Right ventricle myocardium inferior (tissue), 1 donor: ENCODE measurements at places on chromosomes 3 and 15. TPM values are rescaled to one million over a fixed set of nuclear protein-coding genes. Genes with fewer than 3 reads are reported as not detected.

GRCh38 chr15:92709110-92709790 lies 53.7 kb upstream of the FAM174B start:
- no peak for DNase-seq

- no peak for DNase-seq
Measured at GRCh38 chr3:136055491-136055890, 90.0 kb downstream of the PPP2R3A start.

DNA sequence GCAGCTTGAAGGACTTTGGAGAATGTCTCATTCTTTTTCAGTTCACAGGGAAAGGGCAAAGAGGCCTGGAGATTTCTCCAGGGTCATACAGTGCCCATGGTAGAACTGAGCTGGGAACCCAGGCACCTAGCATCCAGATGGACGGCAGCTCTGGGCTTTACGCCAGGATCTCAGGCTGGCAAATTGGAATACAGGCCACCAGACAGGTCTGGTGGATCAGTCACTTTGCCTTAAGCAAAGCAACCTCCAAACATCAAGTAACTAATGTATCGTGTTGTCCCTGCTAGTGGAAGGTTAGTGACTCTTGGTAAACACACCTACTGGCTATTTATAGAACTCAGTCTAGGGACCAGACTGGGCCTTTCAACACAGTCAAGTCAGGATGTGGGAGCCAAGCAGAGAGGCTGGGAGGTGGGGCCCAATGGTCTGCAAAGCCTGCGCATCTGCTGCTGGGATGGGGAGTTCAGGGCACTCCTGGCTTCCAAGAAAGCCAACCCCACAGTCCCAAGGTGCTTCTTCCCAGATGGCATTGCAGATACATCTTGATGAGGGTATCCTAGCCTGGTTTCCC lies 30.2 kb downstream of the RPLP1 start:
- DNase-seq = no peak

DNA sequence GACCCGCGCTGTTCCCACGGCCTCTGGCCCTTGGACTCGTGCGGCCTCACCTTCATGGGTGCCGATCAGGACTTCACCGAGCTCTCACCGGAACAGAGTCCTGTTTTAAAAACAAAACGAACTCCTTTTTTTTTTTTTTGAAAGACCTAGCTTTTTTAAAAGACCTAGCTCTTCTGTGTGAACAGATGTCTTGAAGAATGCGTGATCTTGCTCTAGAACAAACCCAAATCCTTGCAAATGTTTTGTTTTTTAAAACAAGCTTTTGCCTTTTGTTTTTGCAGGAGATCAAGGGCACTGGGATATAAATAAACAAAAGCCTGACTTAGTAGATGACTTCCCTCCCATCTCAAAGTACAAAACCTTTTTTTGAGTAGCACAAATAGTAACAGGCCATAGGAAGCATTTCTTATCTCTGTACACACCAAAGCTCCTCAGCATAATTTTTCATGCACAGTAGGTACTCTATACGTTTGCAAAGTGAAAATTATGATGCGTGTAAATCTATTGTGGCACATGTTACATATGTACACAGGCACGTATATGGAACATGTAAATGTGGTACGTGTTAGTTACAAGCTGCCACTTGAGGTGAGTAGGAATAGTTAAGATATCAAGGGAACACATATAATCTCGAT lies 1.1 kb upstream of the MSL2 start:
- DNase-seq = no peak

DNA sequence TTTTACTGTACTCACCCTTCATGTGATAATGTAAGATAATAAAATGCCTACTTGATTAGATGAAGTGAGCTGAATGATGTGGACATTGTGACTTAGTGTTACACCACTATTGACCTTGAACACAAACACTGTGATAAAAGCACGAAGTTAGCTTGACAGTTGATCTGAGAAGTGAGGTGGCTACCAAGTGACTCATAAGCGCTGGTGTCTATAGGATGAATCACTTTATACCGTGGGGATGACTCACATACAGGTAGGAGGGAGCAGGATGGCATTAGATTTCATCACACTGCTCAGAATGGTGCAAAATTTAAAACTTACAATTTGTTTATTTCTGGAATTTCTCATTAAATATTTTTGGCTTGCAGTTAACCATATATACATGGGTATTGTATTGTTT lies 174.7 kb upstream of the CNTN3 start:
- no peak for DNase-seq

DNA sequence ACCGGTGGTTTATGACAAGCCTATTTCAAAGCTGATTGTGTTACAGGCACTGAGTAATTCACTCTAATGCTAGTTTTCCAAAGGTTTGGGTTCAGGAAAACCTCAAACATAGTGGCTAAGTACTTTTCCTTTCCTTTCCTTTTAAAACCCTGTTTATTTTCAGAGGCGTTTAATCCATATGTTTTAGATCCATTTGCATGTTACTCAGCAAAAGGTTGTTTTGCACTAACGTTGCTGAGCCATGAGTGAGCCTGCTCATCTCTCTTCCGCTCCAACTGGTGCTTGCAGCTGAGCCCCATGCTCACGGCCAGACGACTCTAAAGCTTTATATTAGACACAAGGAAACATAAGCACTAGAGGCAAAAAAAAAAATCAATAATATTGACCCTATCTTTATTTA lies 9.4 kb downstream of the CEMIP start:
- DNase-seq = no peak

The MKRN3 gene
- 0.97 TPM for total RNA-seq

The CADPS gene
- total RNA-seq = 10.4 TPM

The PEX11A gene
- 13.7 TPM for total RNA-seq
